A549 treated with Mapracorat at 1 μM for 4 hours (cell line): ENCODE measurements at places on chromosomes 6 and 20. TPM values are rescaled to one million over a fixed set of nuclear protein-coding genes. Genes with fewer than 3 reads are reported as not detected.

Gene PRELID3B
- total RNA-seq = 52.2 to 67.4 TPM (median 59.0 TPM) in 5 replicates

Gene BNIP5
- not detected in 5 replicates for total RNA-seq

Gene FARS2
- total RNA-seq = 9.2 to 11.9 TPM (median 11.0 TPM) in 5 replicates

Gene BMP7
- total RNA-seq = 0.34 to 1.0 TPM (median 0.58 TPM) in 5 replicates

Gene SLC22A2
- total RNA-seq = 0.10 to 0.15 TPM (median 0.12 TPM) in 3 of 5 replicates, not detected in the others

Gene SLC35F1
- not detected in 5 replicates for total RNA-seq

Gene GTSF1L
- not detected in 5 replicates for total RNA-seq

Gene LPA
- total RNA-seq = 0.02 to 0.17 TPM (median 0.06 TPM) in 4 of 5 replicates, not detected in the other

Gene LBP
- total RNA-seq = 0.98 to 1.9 TPM (median 1.2 TPM) in 5 replicates

Gene RAET1L
- total RNA-seq = 0.26 to 0.55 TPM (median 0.41 TPM) in 5 replicates

Gene CST9
- total RNA-seq = not detected in 5 replicates

Gene IMPG1
- total RNA-seq = not detected in 5 replicates

Gene DLK2
- 4.5 to 7.5 TPM (median 7.1 TPM) in 5 replicates for total RNA-seq

Gene NOX3
- total RNA-seq = not detected in 5 replicates

Gene SLC17A3
- 0.82 to 1.1 TPM (median 0.93 TPM) in 5 replicates for total RNA-seq

Gene OOEP
- total RNA-seq = not detected in 5 replicates

Gene RPRD1B
- 25.6 to 33.5 TPM (median 27.9 TPM) in 5 replicates for total RNA-seq
